Right atrium auricular region (tissue), 2 donors: ENCODE measurements at places on chromosomes 2 and 18.
A peak's percentile ranks its signal among the peaks of the same experiment; 100 is the strongest.

- DNase-seq: no peak
Observed at GRCh38 chr2:159285433-159285832, 1.1 kb downstream of the WDSUB1 start.

DNA sequence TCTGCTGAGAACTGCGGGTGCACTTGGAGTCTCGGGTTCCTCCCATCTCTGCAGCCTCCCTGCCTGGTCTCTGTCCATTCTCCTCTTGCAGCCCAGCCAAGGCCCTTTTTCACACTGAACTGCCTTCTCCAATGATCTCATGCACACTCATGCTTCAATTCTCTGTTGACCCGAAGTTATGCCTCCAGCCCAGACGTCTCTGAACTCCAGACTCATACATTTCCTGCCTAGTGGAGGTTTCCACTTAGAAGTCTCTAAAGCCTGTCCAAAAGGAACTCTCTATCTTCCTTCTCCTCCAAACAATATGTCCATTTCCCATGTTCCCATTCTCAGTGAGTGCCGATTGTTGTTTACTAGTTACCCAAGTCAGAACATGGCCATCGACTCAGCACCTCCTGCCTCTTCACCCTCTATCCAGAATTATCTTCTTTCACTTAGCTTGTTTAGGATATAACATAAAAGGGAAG, 155.2 kb downstream of the IRS1 start:
- no peak for DNase-seq

DNA sequence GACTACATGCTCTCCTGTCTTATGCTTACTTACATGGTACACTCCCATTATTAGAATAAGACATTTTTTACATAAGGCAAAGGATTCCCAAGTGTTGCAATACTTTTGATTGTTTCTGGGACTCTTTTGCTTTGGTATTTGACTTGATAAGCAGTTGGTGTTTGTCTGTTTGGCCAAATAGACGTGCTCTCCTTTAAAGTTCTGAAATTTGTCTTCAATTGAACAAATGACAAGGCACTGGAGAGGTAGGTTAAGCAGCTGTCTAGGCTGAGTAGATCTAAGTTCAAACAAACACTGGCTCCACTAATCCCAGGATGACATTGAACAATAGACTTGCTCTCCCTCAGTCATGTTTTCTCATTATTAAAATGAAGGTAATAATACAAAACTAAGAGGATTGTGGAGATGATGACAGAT, 430.5 kb downstream of the STK39 start:
- DNase-seq: no peak

GRCh38 chr2:119826370-119826961, 66.7 kb downstream of the PTPN4 start:
- DNase-seq: no peak

DNA sequence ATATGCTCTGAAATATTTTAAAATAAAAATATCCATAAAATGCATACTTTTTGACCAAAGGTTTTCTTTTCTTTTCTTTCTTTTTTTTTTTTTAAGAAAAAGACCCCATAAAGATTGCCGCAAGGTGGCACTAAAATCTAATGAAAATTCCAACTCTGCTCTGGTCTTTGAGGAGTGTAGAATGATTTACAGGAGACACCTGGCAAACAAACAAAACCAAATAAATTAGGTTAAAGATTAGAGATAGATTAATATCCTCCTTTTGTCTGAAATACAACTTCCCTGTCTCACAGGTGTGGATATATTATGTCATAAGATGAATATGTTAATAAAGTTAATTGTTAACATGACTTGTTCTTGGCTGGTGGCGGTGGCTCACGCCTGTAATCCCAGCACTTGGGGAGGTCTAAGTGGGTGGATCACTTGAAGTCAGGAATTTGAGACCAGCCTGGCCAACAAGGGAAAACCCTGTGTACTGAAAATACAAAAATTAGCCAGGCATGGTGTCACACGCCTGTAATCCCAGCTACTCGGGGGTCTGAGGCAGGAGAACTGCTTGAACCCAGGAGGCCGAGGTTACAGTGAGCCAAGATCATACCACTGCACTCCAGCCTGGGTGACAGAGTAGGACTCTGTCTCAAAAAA, 3.5 kb upstream of the RHOB start:
- peak; percentile 64 for DNase-seq

DNA sequence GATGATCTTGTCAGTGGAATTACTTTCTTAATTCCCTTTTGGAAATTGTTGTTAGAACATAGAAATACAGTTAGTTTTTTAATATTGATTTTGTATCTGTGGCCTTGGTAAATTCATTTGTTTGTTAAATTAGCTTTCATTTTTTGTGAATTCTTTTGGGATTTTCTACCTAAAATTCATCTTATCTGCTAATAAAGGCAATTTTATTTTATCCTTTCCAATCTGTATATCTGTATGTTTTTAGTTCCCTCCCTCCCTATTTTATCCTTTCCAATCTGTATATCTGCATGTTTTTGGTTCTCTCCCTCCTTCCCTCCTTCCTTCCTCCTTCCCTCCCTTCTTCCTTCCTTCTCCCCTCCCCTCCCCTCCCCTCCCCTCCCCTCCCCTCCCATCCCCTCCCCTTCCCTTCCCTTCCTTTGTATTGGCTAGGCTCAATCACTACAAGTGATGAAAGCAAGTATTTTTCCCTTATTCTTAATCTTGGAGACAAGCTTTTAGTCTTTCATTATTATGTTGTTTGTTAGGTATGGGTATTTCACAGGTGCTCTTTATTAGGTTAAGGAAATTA, 244.4 kb downstream of the ALK start:
- DNase-seq: no peak

- DNase-seq: no peak
Observed at GRCh38 chr2:226956659-226957058, 120.8 kb downstream of the RHBDD1 start.

- peak; percentile 69 for DNase-seq
Observed at GRCh38 chr2:227163998-227164762, at the start of the genes COL4A3 and COL4A4. COL4A3 (plus strand) TSS chr2:227164624; CDS start chr2:227164727, 103 bp downstream. COL4A4 (minus strand) TSS chr2:227164205; CDS start chr2:227147483, 16,722 bp downstream.

- DNase-seq: no peak
Observed at GRCh38 chr2:60556576-60557485, 3.4 kb upstream of the BCL11A start.
